Lung (tissue), 17 donors: ENCODE measurements at places on chromosomes 11 and 22. TPM values are rescaled to one million over a fixed set of nuclear protein-coding genes. Genes with fewer than 3 reads are reported as not detected.

The TTLL8 gene
- not detected for total RNA-seq

The VSIG10L2 gene
- 0.43 TPM for total RNA-seq

The CARS1 gene
- total RNA-seq: 27.3 TPM

The RCOR2 gene
- 1.4 TPM for total RNA-seq

The FZD4 gene
- 24.3 TPM for total RNA-seq
